ENCODE measurements at places on chromosomes 7 and 10. TPM values are rescaled to one million over a fixed set of nuclear protein-coding genes. Genes with fewer than 3 reads are reported as not detected.
A peak's percentile ranks its signal among the peaks of the same experiment; 100 is the strongest.

The C10orf105 gene
- 0.25 TPM for total RNA-seq

- no peak for DNase-seq
Observed at GRCh38 chr7:131543298-131543697, 13.1 kb downstream of the PODXL start.

The ANK3 gene
- 19.1 TPM for total RNA-seq

The CPSF4 gene
- 64.1 TPM for total RNA-seq

GRCh38 chr10:43372765-43373361 lies 1.4 kb downstream of the FXYD4 start:
- DNase-seq = no peak

GRCh38 chr7:36346260-36346831 lies 43.3 kb upstream of the ANLN start:
- no peak for DNase-seq

GRCh38 chr10:31700181-31700611 lies 228.4 kb downstream of the ARHGAP12 start:
- DNase-seq = no peak

DNA sequence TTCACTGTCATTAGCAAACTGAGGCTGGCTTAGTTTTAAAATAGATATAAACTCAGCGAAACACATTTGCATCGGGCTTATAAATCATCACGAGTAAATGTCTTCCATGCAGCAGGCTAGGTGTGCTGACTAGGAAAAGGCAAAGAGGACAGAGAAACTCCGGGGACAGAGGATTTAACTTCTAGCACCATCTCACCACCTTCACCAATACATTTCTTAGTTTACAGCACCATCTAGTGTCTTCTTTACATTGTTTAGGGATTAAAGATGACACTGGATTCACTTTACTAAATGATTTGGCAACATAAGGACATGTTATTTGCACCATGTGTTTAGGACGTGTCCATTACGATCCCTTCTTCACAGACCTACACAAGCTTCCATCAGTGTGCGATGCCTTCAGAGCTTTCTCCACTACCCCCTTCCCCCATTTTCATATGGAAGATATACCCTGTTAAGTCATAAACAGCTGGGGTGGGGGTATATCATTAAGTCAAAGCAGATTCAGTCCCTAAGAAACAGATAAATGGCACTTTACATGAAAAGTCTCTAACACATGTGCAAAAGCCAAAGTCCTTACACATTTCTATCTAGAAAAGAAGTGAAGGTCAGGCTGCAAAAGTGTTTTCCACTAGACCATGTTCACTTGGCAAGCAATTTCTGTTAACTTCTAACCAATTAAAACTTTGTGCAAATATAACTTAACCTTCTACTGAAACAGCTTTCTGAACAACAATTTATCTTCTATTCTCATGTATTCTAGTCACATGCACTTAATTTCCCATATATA lies 103.3 kb downstream of the GRB10 start:
- DNase-seq = no peak

DNA sequence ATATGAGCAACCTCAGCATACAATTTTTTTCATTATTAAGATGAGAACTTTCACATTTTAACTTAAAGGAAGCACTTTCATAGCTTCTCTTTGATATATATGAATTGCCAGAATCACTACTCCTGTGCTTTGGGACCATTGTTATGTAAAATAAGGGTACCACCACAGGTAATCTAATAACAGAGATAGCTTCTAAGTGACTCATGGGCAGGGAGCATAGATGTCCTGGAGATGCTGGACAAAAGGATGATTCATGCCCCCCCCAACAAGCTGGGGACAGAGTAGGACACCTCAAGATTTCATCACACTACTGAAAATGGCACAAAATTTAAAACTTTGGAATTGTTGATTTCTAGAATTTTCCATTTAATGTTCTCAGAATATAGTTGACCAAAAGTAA lies 641.1 kb downstream of the PCDH15 start:
- DNase-seq = no peak

The HYAL4 gene
- total RNA-seq = not detected

- no peak for DNase-seq
Observed at GRCh38 chr7:100773491-100773890, 40.1 kb downstream of the ZAN start.

DNA sequence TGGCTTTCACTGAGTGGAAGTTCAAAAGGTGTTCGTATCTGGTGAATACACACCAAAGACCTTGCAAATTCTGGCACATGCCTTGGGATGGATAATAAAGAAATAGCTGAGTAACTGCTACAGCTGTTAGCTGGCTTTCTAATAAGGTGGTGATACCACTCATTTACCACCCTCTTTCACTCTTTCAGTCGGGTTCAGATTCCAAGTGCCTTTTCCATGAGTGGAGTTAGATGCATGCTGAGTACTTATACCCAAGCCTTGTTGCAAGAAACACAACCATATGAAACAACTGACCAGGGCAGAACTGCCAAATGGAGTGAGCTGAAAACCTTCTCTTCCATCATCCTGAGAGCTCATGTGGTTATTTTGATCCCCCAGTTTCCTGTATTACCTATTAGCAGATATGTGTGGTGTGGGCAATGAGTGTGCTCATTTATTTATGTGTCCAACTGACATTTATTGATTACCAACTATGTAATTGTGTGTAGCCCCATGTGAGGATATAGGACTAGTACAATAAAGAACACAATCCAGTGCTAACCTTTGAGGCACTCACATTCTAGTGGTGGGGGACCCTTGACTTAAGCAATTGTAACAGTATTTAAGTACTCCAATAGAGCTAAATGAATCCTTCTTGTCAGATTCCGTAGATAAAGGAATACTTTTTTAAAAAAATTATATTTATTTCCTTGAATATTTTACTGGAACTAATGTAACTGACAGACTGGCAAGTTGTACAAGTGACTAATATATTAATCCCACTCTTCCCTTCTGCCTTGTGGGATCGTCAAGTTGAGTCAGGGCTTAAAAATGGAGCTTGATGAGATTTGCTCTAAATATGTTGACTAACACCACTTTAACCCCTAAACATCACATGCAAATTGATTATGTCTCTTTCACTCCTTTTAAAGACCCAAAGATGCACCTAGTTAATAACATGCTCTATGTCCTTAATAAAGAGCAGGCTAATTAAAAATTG lies 124.7 kb downstream of the ARID5B start:
- no peak for DNase-seq

- no peak for DNase-seq
Observed at GRCh38 chr7:93148144-93148543, at the start of gene SAMD9L. Gene SAMD9L (minus strand): TSS chr7:93148385. CDS start chr7:93135971, 12,414 bp downstream.

- peak; percentile 99 for DNase-seq
Observed at GRCh38 chr10:110919349-110919931, at the start of gene SHOC2. Gene SHOC2 (plus strand): TSS chr10:110919604. CDS start chr10:110964359, 44,755 bp downstream.

- no peak for DNase-seq
Observed at GRCh38 chr10:24622781-24623301, 100.8 kb downstream of the ARHGAP21 start.

DNA sequence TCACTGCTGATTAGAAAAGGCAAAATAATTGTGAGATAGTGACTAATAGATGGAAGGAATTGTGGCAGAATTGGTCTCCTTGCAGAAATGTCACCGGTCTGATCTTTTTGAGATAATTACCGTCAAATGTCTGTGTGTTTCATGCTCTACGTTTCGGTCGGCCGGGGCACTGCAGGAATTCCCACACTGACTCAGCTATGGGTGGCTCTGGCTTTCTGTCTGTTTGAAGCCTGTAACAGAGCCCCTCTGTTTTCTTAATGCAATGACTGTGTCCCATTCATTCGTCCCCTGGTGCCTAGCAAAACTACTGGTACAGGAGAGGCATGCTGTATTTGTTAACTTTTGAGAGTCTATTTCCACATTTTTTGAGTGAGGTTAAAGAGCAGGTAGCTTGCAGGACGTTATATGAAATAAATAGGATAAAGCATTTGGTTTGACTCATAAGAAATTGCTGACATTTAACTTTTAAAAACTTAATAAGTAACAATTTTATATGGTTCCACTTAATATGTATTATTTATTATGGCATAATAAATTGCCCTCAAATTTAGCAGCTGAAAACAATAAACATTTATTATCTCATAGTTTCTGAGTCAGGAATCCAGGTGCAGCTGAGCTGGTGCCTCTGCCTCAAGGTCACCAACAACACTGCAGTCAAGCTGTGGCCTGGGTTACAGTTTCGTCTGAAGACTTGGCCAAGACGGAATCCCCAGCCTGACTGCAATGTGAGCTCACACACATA lies 53.3 kb upstream of the CTBP2 start:
- no peak for DNase-seq
